ENCODE measurements at places on chromosomes 1 and 21. TPM values are rescaled to one million over a fixed set of nuclear protein-coding genes. Genes with fewer than 3 reads are reported as not detected.

The GPR161 gene
- total RNA-seq = 8.1 TPM

The EEIG2 gene
- 11.0 TPM for total RNA-seq

The TP73 gene
- total RNA-seq = not detected

The CLCNKB gene
- not detected for total RNA-seq

The TSPAN2 gene
- 2.6 TPM for total RNA-seq

The CYB561D1 gene
- total RNA-seq = 2.3 TPM

The KRTAP7-1 gene
- total RNA-seq = not detected

DNA sequence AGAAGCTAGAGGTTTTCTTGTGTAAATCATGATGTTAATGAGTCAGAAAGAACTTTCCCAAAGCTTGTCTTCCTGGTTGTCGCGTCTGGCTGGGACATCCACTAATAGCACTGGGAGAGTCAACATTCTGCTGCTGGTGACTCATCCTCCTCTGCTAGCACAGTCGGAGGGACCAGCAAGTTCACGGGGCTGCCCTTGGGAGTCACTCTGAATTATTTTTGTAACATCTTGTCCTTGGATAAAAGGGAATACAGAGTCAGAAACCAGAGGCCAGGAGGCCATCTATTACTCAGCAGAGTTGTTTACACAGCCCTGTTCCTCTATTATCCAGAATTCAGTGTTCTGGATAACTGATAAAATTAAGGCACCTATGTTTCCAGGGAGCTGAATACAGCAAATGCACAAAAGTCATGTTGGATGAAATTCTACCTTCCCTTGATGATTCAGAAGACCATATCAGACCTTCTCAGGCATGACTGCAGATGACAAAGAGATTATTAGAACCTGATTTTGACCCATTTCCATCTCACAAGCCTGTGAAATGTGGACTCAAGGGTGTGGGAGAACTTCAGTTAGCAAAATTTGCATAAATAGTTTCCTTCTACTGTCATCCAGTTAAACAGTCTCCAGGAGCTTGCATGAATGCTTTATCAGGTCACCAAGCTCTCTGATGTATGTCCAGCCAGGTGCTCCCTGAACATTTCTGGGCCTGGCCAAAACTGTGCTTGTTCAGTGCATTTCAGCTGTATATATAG, 68.1 kb downstream of the JAK1 start:
- H3K27me3 ChIP-seq = no peaks in the 10 kb centered on the region
- H3K36me3 ChIP-seq = no peaks in the 10 kb centered on the region
- no peak overlapping the region for H3K27ac ChIP-seq
- DNase-seq = peak; percentile 75
- H3K4me3 ChIP-seq = no peak overlapping the region

- no peak for DNase-seq
- no peak overlapping the region for H3K4me3 ChIP-seq
- no peaks in the 10 kb centered on the region for H3K27me3 ChIP-seq
- H3K4me1 ChIP-seq = peaks cover 7% of the 10 kb centered on the region
Measured at GRCh38 chr1:42163536-42164503, 725 bp downstream of the GUCA2A start.

DNA sequence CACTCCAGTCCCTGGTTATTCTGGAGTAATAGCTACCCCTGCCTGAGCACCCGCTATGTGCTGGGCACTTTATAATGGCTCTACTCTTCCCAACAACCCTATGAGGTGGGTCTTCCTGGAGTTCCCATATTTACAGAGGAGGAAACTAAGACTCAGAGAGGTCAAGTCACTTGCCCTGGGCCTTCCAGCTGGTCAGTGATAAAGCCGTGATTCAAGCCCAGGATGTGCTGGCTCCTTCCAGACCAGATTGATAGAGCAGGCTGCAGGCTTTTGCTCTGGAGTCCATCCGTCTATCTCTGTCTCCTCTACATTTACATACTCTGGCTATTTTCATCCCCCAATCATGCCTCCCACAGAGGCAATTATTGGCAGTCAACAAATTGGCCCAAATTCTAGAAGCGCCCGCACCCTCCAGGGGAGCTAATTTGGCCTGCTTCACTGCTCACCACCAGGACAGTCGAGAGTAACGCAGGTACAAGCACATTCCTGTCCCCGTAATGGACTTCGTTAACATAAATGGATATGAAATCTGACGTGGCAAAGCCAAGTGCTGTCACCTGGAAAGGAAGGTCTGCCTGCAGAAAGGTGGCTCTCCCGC, 39.8 kb upstream of the SELENON start:
- H3K27me3 ChIP-seq = no peaks in the 10 kb centered on the region
- no peak overlapping the region for H3K4me3 ChIP-seq
- H3K27ac ChIP-seq = no peak overlapping the region
- peaks cover 34% of the 10 kb centered on the region for H3K36me3 ChIP-seq

GRCh38 chr1:13702425-13703127, 2.6 kb downstream of the PRDM2 start:
- H3K4me3 ChIP-seq = no peak overlapping the region
- no peaks in the 10 kb centered on the region for H3K27me3 ChIP-seq
- DNase-seq = no peak
- peaks cover 15% of the 10 kb centered on the region for H3K4me1 ChIP-seq

DNA sequence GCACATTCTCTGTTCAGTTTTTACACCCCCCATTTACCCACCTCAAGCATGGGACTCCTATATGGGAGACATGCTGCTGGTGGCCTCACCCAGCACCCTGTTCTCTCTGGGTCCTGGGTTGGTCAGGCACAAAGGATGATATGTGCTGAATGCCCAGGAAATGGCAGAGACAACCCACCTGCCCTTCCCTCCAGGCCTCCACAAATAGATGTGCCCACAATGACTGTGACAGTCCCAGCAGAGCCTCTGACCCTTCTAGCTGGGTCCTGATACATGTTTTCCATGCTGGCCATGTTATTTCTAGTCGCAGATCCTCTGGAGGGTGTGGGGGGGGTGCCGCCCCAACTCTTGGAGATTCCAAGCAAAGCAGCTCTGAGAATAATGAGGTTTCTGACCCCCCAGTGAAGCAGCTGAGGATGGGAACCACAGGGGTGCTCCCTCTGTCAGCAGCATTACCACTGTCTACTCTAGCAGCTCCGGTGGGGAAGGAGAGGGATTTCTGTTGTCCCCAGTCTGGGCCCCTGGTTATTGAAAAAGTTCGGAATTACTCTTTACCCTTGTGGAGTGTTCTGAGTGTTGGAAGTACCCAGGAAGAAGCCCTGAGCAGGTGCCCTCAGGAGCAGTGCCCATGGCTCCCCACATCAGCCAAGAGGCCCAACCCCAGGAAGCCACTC, 1.2 kb upstream of the CCDC28B start:
- H3K36me3 ChIP-seq = peaks cover 39% of the 10 kb centered on the region
- peaks cover 26% of the 10 kb centered on the region for H3K4me1 ChIP-seq
- no peak overlapping the region for H3K4me3 ChIP-seq
- H3K27me3 ChIP-seq = no peaks in the 10 kb centered on the region
- peak overlapping the region; percentile 84 for H3K27ac ChIP-seq

DNA sequence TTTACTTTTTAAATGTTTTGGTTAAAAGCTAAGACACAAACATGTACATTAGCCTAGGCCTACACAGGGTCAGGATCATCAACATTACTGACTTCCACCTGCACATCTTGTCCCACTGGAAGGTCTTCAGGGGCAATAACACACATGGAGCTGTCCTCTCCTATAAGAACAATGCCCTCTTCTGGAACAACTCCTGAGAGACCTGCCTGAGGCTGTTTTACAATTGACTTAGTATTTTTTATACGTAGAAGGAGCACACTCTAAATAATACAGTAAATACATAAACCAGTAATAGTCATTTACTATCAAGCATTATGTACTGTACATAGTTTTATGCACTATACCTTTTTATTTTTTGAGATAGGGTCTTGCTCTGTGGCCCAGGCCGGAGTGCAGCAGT, 14.1 kb upstream of the MOB3C start:
- H3K4me1 ChIP-seq = no peaks in the 10 kb centered on the region
- H3K27me3 ChIP-seq = no peaks in the 10 kb centered on the region
- peaks cover 64% of the 10 kb centered on the region for H3K36me3 ChIP-seq
- no peak overlapping the region for H3K4me3 ChIP-seq
- no peak for DNase-seq

DNA sequence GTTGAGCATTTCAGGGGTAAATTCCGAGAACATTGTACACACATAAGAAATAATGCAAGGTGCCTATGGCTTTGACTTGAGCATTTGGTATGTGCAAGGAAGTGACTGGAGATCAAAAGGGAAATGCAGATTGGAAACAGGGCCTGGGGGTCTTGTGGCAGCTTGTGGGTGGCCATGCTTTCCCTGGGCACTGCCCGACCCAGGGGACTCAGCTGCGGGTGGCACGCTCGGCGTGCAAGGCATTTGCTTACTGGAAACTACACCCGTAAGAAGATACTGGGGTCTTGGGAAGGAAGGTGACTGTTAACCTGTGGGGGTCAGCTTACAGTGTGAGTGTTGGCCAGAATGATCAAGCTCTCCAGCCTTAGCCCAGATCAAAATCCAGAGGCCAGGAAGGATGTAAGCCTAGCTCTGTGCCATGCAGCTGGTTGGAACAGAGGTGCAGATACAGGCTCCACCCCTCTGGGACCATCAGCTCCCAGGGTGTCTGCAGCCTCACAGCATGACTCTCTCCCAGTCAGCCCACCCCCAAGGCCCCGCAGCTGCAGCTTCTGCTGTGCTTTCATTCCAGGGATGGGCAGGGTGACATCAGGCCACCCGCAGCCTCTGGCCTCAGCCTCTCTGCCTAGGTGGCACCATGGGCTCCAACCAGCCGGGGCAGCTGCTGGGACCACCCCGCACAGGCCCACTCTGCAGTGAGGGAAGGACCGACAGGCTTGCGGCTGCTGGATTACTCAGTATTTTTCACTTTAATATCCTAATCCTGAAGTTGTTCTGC, 55.1 kb downstream of the KIF26B start:
- no peaks in the 10 kb centered on the region for H3K4me1 ChIP-seq
- no peak for DNase-seq
- no peaks in the 10 kb centered on the region for H3K27me3 ChIP-seq
- H3K36me3 ChIP-seq = no peaks in the 10 kb centered on the region
- no peak overlapping the region for H3K4me3 ChIP-seq
- H3K27ac ChIP-seq = no peak overlapping the region

DNA sequence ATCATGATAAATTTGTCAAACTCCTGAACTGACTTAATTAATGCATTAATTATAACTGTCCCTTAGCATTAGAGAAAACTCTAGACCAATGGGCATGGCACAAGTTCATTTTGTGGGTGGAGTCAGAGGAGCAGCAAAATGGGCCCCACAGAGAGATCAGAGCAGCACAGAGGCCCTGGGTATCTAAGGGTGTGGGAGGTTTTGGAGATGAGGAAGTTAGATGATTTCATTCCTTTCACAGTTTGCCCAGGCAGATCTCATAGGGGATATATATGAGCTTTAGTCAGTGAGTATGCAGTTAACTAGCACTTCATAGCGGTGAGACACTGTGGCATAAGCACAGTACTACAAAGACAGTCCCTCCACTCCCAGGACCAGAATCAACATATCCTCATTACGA, 117.3 kb downstream of the MAB21L3 start:
- no peak overlapping the region for H3K27ac ChIP-seq
- no peaks in the 10 kb centered on the region for H3K36me3 ChIP-seq
- H3K4me1 ChIP-seq = no peaks in the 10 kb centered on the region
- H3K4me3 ChIP-seq = no peak overlapping the region
- no peak for DNase-seq
- no peaks in the 10 kb centered on the region for H3K27me3 ChIP-seq

DNA sequence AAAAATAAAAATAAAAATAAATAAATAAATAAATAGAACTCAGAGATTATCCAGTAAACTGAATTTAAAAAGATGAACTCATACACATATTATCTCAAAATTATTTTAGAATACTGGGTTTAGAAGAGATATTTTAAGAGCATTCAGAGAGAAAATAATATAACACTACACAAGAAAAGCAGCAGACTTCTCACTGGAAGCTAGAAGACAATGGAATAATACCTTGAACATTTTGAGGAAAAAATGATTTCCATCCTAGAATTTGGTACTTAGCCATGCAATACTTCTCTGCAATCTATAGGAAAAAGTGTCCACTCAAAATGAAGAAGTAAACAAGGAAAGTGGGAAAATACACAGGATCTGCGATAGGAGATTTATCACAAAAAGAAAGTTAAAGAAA, 24.2 kb downstream of the TRMT1L start:
- no peak for DNase-seq
- H3K27ac ChIP-seq = no peak overlapping the region
- peaks cover 88% of the 10 kb centered on the region for H3K36me3 ChIP-seq
- no peaks in the 10 kb centered on the region for H3K4me1 ChIP-seq

- DNase-seq = no peak
- H3K4me3 ChIP-seq = no peak overlapping the region
- H3K27ac ChIP-seq = peak overlapping the region; percentile 7
- no peaks in the 10 kb centered on the region for H3K27me3 ChIP-seq
Measured at GRCh38 chr1:2251786-2252185, 23.7 kb downstream of the SKI start.

- H3K36me3 ChIP-seq = peaks cover 10% of the 10 kb centered on the region
- DNase-seq = no peak
- no peaks in the 10 kb centered on the region for H3K4me1 ChIP-seq
- H3K4me3 ChIP-seq = no peak overlapping the region
- no peak overlapping the region for H3K27ac ChIP-seq
Measured at GRCh38 chr1:176141449-176141848, 65.6 kb downstream of the COP1 start.

DNA sequence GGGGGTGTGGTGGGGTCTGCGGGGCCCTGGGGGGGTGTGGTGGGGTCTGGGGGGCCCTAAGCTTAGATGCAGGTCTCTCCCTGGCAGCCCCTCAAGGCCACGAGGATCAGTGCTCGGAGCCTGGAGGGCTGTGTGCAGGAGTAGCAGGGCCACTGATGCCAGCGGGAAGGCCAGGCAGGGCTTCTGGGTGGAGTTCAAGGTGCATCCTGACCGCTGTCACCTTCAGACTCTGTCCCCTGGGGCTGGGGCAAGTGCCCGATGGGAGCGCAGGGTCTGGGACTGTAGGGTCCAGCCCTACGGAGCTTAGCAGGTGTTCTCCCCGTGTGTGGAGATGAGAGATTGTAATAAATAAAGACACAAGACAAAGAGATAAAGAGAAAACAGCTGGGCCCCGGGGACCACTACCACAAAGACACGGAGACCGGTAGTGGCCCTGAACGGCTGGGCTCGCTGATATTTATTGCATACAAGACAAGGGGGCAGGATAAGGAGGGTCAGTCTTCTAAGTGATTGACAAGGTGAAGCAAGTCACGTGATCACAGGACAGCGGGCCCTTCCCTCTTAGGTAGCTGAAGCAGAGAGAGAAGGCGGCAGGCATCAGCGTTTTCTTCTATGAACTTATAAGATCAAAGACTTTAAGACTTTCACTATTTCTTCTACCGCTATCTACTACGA, 8.7 kb downstream of the RNF223 start:
- no peak overlapping the region for H3K27ac ChIP-seq
- no peaks in the 10 kb centered on the region for H3K36me3 ChIP-seq
- H3K4me3 ChIP-seq = no peak overlapping the region
- DNase-seq = no peak
- H3K4me1 ChIP-seq = peaks cover 62% of the 10 kb centered on the region
- peaks cover 6% of the 10 kb centered on the region for H3K27me3 ChIP-seq

- no peak overlapping the region for H3K27ac ChIP-seq
- peak; percentile 23 for DNase-seq
- H3K27me3 ChIP-seq = no peaks in the 10 kb centered on the region
- no peak overlapping the region for H3K4me3 ChIP-seq
- H3K36me3 ChIP-seq = no peaks in the 10 kb centered on the region
Measured at GRCh38 chr1:86436041-86436440, 12.1 kb downstream of the CLCA2 start.

- DNase-seq = peak; percentile 75
- H3K27ac ChIP-seq = peak overlapping the region; percentile 40
- no peaks in the 10 kb centered on the region for H3K27me3 ChIP-seq
- no peak overlapping the region for H3K4me3 ChIP-seq
- peaks cover 67% of the 10 kb centered on the region for H3K4me1 ChIP-seq
Measured at GRCh38 chr1:110477041-110477440, 26.1 kb downstream of the PROK1 start.

- H3K4me3 ChIP-seq = peak overlapping the region; percentile 28
- peaks cover 12% of the 10 kb centered on the region for H3K27me3 ChIP-seq
- H3K4me1 ChIP-seq = peaks cover 13% of the 10 kb centered on the region
- H3K36me3 ChIP-seq = no peaks in the 10 kb centered on the region
Measured at GRCh38 chr1:20366463-20367115, 75.9 kb downstream of the VWA5B1 start.
